ENCODE measurements at places on chromosomes 1 and 21. TPM values are rescaled to one million over a fixed set of nuclear protein-coding genes. Genes with fewer than 3 reads are reported as not detected.

The KRTAP7-1 gene
- total RNA-seq = not detected

The AGMAT gene
- 1.2 TPM for total RNA-seq

The RNF187 gene
- total RNA-seq = 74.6 TPM

The ELF3 gene
- 59.8 TPM for total RNA-seq

The NCAM2 gene
- 24.0 TPM for total RNA-seq

The SMCP gene
- not detected for total RNA-seq

The COA7 gene
- 11.2 TPM for total RNA-seq

The DTL gene
- 7.7 TPM for total RNA-seq

The AMY1C gene
- not detected for total RNA-seq

The TMOD4 gene
- not detected for total RNA-seq

The ZNF593OS gene
- 41.3 TPM for total RNA-seq

The DDR2 gene
- total RNA-seq = 75.1 TPM

The PRMT6 gene
- total RNA-seq = 29.9 TPM

The NBPF3 gene
- 13.1 TPM for total RNA-seq

Data from camera-type eye (tissue), 1 donor.